ENCODE measurements at places on chromosomes 16 and 17. TPM values are rescaled to one million over a fixed set of nuclear protein-coding genes. Genes with fewer than 3 reads are reported as not detected.
A peak's percentile ranks its signal among the peaks of the same experiment; 100 is the strongest.

DNA sequence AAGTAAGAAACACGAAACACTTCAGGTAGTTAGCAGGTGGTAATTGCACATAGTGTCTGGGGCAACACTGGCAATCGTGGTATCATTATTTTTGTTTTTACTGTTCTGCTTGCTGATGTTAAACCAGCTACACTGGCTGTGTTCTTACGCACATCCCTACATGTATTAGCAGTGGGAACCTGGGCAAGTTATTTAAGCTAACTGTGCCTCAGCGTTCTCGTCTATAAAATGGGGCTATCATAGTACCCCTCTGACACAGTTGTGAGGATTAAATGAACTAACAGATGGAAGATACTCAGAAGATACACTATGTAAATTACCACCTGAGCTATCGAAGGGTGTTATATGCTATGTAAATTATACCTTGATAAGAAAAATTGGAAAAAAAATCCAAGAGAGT lies 117.4 kb downstream of the SNX29 start:
- no peak for DNase-seq

Gene ATMIN
- 37.8 TPM for total RNA-seq

- DNase-seq: peak; percentile 68
These were observed 2.2 kb upstream of the CDH5 start for GRCh38 chr16:66364117-66364958.

- DNase-seq: no peak
These were observed 12.5 kb upstream of the SLC4A1 start for GRCh38 chr17:44280392-44280937.

GRCh38 chr16:2054543-2055245 lies 6.9 kb downstream of the TSC2 start:
- DNase-seq: no peak

DNA sequence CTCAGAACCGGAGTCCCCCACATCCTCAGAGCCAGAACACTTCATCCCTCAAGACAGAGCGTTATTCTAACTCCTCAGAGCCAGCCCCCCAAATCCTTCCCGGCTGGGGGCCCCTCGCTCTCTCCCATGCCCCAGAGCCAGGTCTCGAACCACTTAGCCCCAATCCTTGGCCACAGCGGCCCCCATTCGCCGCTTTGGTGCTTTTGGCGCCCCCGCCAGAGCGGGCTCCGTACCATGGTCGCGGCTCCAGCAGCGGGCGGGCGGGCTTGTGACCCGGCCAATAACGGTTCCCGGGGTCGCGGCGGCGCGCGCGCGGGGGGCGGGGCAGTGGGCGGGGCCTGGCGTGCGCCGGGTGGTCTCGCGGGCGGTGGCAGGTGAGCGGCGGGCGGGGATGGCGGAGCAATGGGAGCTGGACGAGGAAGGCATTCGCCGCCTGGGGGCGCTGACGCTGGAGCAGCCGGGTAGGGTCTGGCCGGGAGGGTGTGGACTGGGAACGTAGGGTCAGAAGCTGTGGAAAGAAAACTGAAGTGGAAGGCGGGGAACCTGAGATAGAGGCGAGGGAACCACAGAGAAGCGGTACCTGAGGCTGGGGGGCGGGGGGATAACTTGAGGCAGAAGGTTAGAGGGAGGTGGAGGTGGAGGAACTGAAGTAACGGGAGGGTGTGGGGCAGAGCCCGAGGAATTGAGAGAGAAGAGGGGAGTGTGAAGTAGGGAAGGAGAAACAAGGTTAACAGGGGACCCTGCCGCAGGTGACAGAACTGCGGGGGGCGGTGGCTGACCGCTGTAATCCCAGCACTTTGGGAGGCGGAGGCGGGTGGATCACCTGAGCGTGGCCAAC lies at the start of the genes KCTD19 and LRRC36:
Gene KCTD19 (minus strand): TSS at position 270 of the 838 bp plus-strand sequence. CDS start 34 bp downstream, at position 236.
Gene LRRC36 (plus strand): TSS at position 344 of the 838 bp plus-strand sequence. CDS start 48 bp downstream, at position 392.
- DNase-seq: peak; percentile 92

DNA sequence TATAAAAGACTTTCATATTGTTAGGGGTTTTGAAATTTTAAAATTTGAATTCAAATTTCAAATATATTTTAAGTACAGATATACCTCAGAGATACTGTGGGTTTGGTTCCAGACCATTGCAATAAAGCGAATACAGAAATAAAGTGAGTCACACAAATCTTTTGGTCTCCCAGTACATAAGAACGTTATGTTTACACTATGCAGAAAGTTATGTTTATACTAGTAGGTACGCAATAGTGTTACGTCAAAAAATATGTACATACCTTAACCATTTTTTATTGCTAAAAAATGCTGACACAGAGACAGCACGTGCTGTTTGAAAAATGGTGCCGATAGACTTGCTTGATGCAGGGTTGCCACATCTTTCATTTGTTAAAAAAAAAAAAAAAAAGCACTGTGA lies 19.7 kb downstream of the NUP88 start:
- no peak for DNase-seq

- DNase-seq: no peak
These were observed 184.0 kb downstream of the SOX9 start for GRCh38 chr17:72304859-72305258.

DNA sequence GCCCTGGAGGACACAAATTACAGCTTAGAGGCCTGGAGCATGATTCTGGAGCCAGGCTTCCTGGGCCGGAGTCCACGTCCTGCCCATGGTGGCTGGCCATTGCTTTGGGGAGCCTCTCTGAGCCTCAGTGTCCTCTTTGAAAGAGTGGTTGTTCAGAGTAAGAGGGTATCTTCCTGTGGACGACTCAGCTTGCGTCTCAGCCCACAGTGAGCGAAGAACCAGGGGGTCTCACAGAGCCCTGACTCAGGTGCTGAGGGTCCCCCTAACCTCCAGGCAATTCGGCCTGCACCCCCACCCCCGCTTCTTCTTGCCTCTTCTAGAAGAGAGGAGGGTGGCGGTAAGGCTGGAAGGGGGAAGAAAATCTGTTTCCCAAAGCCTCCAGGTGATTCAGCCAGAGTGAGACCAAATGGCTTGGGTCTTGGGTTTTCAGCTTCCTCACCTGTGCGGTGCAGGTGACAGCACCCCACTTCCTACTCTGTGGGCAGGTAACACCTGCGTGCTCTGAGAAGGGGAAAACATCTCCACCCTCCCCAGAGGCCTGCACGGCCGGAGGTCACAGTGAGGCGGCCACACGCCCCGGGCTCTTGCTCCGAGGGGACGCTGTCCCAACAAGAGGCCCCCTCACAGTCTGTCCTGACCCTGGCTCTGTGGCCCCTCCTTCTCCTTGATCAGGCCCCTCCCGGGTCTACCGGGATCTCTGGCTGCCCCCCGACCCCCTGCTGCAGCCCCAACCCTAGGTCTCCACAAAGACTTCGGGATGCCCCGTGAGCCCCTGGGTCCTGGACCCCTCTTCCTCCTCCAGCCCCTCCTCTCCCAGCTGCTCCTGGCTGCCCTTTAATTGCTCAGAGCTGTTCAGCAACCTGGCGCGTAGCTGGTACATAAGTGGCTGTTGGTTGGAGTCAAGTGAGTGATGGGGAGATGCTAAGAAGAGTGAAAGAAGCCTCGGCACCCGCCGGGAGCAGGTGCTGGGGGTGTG lies 119.2 kb downstream of the METRNL start:
- peak; percentile 14 for DNase-seq

GRCh38 chr16:49049191-49049590 lies 232.4 kb downstream of the CBLN1 start:
- DNase-seq: no peak

GRCh38 chr16:24689128-24689527 lies 40.3 kb upstream of the TNRC6A start:
- no peak for DNase-seq

Gene RAC3
- total RNA-seq: 11.4 TPM

DNA sequence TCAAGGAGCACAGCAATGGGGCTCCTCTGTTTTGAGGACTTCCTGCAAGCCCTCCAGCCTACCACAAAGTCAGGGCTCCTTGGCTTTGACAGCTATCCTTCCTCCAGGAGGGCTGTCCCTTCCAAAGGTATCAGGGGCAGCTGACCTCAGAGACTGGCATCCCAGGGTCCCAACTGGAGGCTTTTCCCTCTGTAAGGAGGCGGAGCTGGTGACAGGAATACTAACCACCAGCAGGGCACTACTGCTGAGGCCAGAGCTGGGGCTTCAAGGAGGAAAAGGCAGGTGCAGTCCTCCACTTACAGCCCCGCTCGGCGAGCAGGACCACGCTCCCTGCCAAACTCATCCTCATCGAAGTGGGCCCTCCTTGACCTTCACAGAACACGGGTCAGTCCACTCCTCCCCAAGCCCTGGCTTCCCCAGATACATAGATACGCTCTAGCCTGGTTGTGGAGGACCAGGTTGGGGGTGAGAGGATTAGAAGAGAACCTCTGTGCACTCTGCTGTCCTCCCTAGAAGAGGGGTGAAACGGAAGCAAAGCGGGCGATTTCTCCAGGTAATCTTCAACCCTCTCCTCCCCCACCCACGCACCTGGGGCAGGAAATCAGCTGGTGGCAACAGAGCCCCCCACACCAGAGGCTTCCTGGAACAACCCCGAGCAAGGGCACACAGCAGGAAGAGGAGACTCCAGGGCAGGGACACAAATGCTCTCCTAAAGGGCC lies 20.5 kb downstream of the ST3GAL2 start:
- no peak for DNase-seq

DNA sequence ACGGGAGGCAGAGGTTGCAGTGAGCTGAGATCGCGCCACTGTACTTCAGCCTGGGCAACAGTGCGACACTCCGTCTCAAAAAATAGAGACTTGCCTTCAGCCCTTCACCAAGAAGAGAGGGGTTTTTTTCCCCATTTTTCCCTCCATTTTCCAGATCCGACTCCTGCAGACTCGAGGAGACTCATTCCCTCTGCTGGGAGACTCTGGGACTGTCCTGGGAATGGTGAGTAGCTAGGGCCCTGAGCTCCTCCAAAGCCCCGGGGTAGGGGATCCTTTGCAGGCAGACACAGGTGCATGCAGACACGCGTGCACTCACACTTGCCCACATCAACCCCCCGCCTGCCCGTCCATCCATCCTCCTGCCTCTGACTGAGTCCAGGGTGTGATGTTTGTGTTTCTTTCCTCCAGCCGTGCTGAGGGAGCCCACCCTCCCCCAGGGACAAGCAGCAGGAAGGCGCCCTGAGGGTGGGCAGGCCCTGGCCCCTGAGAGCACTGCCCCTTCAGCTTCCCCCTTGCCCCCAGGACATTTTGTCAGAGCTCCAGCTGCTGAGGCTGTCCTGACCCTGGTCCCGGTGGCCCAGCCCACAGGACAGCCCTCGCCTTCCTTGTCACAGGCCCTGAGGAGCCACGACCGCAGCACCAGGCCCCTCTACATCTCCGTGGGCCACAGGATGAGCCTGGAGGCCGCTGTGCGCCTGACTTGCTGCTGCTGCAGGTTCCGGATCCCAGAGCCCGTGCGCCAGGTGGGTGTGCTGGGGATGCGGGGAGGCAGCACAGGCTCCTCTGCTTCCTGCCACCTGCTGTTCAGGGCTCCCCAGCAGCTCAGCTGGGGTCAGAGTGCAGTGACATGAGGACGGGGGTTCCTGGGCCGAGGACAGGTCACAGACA lies 10.2 kb downstream of the ENDOV start:
- no peak for DNase-seq

Gene TMEM100
- 6.5 TPM for total RNA-seq

Data from lower leg skin (tissue), 4 donors.